IPS DF 6.9 (cell line): ENCODE measurements at places on chromosomes 16 and 17.

GRCh38 chr17:69967910-69968411 is 107.1 kb upstream of the KCNJ16 start:
- DNase-seq, result no peak

DNA sequence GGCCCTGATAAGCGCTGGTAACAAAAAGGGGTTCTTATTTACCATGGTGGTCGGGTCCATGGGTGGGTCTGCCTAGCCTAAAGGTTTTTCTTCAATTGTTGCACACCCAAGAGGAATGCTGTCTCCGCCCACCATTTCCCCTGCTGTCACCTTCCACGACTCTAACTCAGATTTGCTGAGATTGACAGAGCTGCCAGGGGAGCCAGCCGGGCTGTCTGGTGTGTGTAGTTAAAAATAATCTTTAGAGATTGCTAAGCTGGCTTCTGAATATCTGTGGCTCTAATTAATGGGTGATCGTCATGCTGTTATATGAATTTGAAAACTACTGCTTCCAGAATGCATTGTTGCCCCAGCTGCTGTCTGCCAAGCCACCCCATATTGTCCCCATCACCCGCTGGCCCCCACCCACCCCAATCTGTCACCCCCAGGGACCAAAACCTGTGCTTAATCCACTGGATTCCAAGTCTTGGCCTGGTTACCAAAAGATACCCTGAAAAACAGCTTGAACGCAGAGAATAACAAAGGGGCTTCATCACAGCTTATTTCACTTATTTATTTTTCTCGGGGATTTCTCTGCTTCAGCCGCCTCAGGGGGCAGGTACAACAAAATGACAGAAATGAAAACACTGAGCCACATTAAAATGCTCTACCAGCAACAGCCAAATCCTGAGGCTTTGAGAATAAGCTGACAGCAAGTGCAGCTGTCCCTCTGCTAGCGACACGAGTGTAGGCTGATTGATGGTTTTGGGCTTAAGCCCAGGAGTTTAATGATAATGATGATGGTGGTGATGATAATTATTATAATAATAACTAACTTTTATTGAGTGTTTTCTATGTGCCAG is 46.1 kb upstream of the NLK start:
- DNase-seq, result no peak

DNA sequence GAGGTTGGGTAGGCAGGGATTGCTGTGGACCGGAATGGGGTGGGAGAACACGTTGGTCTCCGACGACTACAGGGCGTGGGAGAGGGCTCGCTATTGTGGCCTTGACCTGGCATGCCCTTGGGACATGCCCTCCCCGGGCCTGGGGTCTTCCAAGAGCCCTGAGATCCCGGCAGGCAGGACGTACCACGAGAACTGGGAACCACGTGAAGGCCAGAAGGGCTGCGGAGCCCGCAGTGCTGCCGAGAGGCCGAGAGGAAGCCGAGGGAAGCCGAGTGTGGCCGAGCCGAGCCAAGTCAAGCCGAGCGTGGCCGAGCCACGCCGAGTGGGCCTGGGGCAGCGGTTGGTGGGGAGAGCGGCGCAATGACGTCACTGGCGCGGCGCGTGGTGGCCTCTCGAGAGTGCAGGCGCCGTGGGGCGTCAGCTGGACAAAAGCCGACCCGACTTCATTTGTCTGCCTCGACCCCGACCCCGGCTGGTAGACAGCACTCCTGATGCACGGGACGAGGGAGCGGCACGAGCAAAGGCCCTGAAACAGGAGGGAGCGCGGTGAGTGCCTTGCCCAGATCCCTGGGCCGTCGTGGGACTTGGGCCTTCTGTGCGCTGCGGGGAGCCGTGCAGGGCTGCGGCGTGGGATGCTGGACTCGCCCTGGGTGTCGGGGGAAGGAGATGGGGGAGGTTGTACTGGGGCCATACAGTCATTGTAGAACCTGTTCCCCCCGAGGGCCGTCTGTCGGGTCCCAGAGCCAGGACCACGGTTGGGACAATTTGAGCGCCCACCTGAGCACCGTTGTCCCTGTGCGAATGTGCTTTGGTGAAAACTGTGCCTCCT is 6.6 kb downstream of the SOCS1 start:
- no peak for DNase-seq

GRCh38 chr16:56198755-56199114 is 7.4 kb downstream of the GNAO1 start:
- DNase-seq, result no peak

DNA sequence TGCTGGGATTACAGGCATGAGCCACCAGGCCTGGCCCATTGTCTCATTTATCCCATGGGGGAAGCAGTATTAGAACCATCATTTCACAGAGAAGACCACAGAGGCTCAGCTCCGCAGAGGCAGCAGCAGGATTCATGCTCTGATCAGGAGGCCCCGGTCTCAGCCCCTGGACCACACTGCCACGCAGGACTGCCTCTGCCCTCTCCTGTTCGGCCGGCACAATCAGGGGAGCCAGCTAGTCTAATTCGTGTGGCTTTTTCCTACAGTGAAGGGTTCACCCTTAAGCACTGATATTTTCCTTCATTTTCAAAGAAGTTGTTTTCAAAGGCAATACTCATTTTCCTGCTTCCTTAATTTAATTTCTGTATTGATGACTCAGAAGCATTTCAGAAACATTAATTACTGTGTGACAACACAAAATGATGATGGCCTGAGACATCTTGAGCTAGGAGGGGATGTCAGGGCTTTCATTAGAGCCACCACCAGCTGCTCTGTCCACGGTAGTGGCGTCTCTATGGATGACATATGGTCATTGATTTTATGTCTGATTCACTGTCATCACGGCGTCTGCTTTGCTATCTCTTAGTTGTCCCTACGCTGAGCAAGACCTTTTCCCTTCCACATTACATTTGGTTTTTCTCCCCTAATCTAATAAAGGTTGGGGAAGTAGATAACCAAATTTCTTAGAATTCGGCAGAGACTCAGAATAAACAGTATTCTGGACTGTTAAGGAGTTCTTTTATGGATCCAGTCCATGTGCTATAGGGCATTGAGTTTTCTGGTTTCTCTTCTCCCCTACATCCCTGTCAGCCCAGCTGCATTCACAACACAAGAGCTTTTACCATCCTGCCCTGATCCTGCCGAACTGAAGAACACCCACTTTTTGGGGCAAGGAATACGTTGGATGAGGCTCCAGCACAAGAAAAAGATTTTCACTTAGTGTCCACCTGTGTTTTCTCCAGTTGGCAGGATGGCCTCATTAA is 314.0 kb downstream of the SLC39A11 start:
- no peak for DNase-seq

DNA sequence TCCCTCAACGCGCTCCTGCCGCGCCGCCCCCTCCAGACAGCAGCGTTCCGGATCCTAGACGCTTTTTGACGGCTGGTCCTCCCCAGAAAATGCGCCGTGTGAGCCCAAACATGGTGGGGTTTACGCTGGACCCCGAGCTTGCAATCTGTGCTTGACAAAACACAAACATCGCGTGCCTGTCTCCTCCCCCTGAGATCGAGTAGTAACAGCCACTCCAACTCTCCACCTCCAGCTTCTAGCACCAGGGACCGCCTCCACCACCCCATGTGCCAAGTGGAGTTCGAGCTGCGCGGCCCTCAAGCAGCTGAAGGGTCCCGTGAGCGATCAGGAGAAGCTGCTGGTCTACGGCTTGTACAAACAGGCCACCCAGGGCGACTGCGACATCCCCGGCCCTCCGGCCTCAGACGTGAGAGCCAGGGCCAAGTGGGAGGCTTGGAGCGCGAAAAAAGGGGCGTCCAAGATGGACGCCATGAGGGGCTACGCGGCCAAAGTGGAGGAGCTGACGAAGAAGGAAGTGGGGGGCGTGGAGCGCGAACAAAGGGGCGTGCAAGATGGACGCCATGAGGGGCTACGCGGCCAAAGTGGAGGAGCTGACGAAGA is 656 bp upstream of the GEMIN4 start:
- DNase-seq, result no peak

- DNase-seq, result no peak
Observed at GRCh38 chr16:23318639-23319038, 16.5 kb downstream of the SCNN1B start.

DNA sequence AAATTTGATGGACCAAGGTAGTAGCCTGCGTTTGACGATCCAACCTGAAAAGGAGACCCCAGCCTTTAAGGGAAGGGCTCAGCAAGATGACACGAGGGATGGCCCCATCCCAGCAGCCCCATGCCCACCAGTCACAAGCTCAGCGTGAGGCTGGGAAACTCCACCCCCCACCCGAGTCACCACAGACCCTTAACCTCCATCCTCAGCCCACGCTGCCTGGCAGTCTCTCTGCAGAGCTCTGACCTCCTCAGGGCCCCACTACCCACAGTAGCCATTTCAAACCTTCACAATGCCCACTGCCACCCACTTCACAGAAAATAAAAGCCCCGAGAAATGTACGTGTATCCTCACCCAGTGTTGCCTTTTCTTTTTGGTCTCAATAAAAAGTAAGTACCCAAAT is 18.7 kb downstream of the USP36 start:
- DNase-seq, result no peak

- no peak for DNase-seq
Observed at GRCh38 chr16:13438064-13438463, 481.9 kb upstream of the ERCC4 start.

- DNase-seq, result no peak
Observed at GRCh38 chr16:24915576-24915975, 69.8 kb downstream of the SLC5A11 start.

DNA sequence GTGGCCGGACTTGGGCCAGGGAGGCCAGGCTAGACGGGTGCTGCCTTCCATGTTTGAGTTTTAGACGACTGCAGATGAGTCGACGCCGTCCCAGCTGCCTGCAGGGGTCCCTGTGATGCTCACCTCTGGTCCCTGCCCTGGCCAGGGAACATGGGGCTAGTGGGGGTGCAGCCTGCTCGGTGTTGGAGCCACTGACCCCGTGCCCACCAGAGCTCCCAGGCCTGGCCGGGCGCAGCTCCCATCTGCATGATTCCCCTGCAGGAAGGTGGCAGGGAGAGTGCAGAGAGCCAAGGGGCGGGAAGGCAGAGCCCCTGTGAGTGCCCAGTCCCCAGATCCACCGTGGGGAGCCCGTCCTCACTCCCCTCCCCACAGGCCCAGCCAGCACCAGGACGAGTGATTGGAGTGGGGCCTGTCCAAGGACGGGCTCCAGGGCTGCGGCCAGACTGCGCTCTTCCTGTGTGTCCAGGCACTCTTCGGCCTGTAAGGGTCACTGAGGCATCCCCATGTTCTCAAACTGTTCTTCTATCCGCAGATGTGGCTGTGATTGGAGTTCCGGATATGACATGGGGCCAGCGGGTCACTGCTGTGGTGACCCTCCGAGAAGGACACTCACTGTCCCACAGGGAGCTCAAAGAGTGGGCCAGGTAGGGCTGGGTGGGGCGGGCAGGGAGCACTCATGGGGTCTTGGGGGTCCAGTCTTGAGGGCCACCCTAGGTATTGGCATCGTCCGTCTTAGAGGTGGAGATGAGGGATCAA is 26.0 kb upstream of the CDH15 start:
- DNase-seq, result no peak
